Urinary bladder (tissue), 4 donors: ENCODE measurements at places on chromosomes 11 and 22. TPM values are rescaled to one million over a fixed set of nuclear protein-coding genes. Genes with fewer than 3 reads are reported as not detected.
A peak's percentile ranks its signal among the peaks of the same experiment; 100 is the strongest.

Gene TRPT1
- total RNA-seq: 12.7 TPM

Gene PLCB3
- total RNA-seq: 14.8 TPM

Gene SYT12
- 0.26 TPM for total RNA-seq

GRCh38 chr22:30185129-30185528 is 61.4 kb downstream of the LIF start:
- DNase-seq: no peak

GRCh38 chr11:17894929-17895658 is 117.8 kb downstream of the SERGEF start:
- DNase-seq: no peak

Gene LGR4
- total RNA-seq: 98.1 TPM

- DNase-seq: no peak
These were observed 1.3 kb downstream of the DENND5A start for GRCh38 chr11:9263840-9264315.

Gene MRGPRX3
- total RNA-seq: not detected

DNA sequence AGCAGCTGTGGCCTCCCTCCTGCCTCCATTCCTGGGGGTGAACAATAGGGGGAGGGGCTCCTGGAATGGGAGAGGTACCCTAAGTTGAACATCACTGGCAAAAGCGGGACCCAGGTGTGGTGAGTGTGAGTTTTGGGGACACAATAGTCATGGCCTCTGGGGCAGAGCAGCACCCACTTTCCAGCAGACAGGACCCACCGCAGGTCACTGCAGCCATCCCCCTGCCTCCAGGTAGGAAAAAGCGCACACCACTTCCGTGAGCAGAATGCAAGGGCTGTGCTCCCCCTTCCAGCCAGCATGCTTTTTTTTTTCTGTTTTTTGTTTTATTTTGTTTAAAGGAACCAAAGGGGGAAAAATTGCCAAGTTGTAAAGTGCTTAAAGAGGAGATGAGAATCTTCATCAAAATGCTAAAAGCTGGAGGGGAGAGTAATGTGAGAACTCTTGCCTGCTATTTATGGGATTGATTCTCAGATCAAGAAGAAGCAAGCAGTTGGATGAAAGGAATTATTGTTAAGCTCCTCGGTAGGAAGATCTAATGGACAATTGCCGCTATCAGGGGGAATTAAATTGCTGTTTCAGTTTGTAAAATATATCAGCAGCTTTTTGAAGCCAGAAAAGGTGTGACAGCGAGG is 152.9 kb downstream of the FEZ1 start:
- no peak for DNase-seq

Gene ADM
- total RNA-seq: 28.2 TPM

Gene CD3G
- total RNA-seq: 1.1 TPM

DNA sequence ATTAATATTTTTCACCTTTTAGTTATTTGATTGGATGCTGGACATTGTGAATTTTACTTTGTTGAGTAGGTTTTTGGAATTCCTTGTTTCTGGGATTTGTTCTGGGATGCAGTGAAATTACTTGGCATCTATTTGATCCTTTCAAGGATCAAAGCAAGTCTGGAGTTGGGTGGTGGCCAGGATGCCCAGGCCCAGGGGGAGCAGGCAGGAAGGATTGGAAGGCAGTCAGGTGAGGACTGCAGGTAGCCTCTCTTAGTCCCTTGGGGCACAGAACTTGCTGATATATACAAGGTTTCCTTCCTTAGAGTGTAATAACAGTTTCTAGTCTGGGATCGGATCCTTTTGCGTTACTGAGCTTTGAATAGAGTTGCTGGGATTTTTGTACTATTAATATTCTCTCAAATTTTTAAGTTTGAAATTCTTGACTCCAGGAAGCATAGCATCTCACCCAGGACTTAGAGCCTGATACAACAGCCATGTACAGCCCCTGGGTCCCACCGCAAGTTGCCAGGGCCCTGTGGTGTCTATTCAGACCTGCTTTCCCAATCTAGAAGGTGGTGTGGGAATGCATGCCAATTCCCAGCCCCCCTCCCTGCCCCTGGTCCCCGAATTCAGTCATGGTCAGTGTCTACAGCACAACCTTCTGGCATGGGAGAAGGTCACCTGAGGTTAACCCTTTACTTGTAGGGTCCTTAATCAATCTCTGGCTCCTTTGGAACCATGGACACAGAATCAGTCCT is 6.1 kb downstream of the ZNF74 start:
- no peak for DNase-seq

DNA sequence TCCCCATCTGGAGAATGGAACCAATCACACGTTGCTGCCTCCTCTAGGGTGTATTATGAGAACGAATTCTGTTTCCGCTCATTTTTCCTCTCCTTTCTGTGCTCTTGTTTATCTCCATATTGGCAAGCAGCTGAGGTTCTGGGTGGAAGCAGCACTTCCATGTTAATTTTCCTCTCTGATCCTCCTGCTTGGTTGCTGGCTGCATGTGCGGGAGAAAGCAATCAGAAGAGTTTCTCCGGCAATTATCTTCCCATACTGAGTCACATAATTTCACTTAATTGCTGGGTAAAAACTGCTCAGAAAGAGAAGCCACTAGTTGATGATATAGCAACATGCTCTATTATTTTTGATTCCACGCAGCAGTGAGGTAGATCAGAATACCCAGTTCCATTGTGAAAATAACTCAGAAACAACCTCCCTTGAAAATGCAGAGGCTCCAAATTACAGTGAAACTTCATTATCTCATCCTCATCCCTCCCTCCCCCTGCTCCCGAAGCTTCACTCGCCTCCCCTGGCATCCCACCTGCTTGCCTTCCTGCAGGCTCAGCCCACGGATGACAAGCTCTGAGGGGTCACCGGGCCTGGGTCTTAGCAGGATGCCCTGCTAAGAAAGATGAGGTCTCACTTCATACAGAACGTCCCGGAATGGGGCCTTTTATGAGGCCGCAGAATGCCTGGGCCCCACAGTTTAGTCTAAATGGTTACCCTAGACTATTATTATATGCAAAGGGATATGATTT is 20.4 kb downstream of the FXYD6 start:
- DNase-seq: no peak

DNA sequence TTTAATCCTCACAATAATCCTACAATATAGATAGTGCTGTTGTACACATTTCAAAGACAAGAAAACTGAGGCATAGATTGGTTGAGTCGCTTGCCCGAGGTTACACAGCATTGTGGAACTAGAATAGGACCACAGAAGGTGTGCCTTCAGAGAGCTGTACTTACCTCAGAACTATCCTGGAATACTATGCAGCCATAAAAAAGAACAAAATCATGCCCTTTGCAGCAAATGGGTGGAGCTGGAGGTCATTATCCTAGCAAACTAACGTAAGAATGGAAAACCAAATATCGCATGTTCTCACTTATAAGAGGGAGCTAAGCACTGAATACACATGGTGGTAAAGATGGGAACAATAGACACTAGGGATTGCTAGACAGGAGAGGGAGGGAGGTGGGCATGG is 15.7 kb upstream of the NAV2 start:
- DNase-seq: no peak

GRCh38 chr11:58928107-58928499 is 11.2 kb upstream of the GLYATL1 start:
- no peak for DNase-seq

Gene ISX
- not detected for total RNA-seq

- no peak for DNase-seq
These were observed 13.8 kb upstream of the P2RY6 start for GRCh38 chr11:73258104-73259035.

GRCh38 chr11:116931206-116931953 is 94.0 kb upstream of the APOA1 start:
- DNase-seq: no peak

Gene UBASH3B
- total RNA-seq: 11.4 TPM

DNA sequence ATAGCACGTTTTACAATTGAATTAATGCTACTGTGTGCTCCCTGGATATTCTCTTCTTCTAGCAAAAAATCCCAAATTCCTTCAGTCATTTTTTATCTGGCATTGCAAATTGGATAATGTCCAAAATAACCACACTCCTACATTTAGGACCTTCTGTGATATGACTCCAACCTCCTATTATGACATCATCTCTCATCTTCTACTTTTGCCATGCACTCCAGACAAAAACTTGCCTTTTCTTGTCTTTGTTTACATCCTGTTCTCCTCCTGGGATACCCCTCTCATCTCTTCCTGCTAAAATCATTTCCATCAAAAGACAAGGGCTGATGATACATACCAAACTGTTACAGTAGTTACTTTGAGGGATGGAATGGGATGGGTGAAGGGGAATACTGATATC is 20.6 kb upstream of the TMEM218 start:
- DNase-seq: no peak

GRCh38 chr11:75639762-75640181 is 29.1 kb downstream of the MAP6 start:
- peak; percentile 78 for DNase-seq

Gene FAM180B
- total RNA-seq: 0.32 TPM

GRCh38 chr22:17100621-17101020 is 15.8 kb downstream of the IL17RA start:
- DNase-seq: no peak

Gene MMP12
- 3.8 TPM for total RNA-seq

- DNase-seq: no peak
These were observed 1122.8 kb upstream of the CCDC90B start for GRCh38 chr11:84408946-84409411.
